ENCODE measurements at places on chromosomes 4 and X.

DNA sequence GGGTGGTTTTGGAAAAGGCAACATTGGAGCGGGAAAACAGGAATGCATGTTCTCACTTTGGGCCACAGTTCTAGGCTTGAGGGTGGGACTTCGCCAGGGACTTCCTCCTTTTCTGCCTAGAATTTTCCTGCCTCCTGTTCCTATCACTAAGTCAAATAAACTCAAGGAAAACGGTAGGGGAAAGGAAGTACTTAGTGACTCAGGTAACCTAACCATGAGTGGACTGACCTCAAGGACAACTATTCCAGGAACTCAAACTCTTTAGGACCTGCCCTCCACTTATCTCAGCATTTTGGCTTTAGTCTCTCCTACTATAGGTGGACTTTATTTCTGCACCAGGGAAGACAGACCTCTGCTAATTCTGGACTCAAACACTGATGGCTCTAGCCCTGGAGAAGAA is 281.7 kb downstream of the ZNF674 start:
- DNase-seq: no peak

- DNase-seq: no peak
Observed at GRCh38 chrX:24876530-24877287, 139.1 kb downstream of the ARX start.

DNA sequence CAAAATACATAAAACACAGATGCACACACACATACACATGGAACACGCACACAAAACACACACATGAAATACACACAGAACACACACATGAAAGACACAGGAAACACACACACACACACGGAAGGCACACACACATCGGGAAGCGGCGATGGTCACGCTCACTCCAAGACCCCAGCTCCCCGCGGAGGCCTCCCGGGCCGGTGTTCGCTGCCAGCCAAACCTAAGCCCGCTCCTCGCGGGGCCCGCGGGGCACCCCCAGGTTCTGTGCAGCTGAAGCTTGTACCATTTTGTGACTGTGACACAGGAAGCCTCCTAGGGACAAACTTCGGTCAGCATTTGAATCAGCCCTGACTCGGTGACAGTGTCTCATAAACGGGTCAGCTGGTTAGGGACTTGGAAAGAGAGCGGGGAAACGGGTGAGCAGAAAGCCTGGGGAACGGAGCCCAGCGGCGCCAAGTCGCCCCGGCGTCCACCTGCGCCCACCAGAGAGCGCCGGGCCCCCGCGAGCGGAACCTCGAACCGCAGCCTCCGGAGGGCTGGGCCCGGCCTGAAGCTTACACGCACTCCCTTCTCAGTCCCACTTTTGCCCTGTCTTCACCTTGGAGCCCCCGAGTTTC is 32.1 kb downstream of the F11 start:
- no peak for DNase-seq

GRCh38 chr4:75180790-75181776 is 248.2 kb downstream of the PARM1 start:
- DNase-seq: peak; percentile 5

DNA sequence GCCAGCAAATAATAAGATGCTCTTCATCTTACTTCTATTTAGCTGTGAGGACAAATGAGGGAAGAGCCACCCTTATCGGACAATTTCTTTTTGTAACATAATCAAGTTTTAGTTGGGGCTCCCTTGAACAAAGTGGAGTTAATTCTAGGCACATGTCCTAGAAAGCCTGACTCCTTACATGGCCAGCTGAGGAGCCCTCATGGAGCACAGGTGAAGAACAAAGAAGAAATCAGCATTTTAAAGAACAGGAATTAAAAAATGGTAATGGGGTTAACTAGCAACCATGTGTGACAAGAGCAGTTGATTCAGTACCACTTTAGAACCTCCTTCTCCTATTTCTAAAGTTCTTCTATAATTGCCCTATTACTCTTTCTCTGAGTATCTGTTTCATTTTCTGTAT is 15.9 kb downstream of the GPR82 start:
- no peak for DNase-seq

- DNase-seq: no peak
Observed at GRCh38 chr4:17024425-17024824, 126.0 kb upstream of the LDB2 start.

- no peak for DNase-seq
Observed at GRCh38 chr4:75878246-75878756, 24.0 kb downstream of the PPEF2 start.

- DNase-seq: no peak
Observed at GRCh38 chr4:74724979-74725378, 69.3 kb downstream of the BTC start.

GRCh38 chrX:53324085-53324484 is 42.7 kb upstream of the IQSEC2 start:
- no peak for DNase-seq

DNA sequence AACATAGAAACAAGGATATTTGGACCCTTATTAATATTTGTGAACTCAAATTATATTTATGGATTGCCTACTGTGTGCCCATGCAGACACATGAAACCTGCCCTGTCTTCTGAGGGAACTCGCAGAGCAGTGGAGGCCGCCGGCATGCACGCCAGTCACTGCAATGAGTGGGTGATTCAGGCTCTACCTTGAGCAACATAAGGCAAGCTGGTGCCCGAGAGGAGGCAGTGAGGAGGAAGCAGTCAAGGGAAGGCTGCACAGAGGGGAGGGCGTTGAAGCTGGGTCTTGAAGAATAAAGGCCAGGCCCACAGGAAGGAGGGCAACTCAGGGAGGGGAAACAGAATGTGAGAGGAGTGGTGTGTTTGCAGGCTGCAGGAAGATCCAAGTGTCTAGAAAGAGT is 52.8 kb downstream of the PPEF2 start:
- no peak for DNase-seq

- DNase-seq: no peak
Observed at GRCh38 chrX:84453351-84454246, 48.7 kb downstream of the HDX start.

- no peak for DNase-seq
Observed at GRCh38 chr4:57094832-57095223, 15.4 kb downstream of the IGFBP7 start.

DNA sequence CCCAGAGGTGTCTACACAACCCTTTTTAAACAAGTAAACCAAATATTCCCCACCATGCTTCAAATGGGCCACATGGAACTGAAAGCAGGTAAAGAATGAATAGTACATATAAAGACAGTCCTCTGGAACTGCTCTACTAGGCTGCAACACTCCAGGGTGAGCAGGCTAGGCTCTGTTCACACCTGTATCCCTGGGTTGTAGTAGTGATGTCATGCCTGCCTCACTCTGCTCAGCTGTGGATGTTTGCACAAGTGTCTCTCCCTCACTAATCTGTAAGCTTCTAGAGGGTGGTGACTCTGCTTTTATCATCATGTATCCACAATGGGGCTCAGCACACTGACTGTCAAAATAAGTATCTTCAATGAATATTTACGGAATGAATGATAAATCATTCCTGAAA is 20.4 kb downstream of the LEF1 start:
- DNase-seq: no peak

- no peak for DNase-seq
Observed at GRCh38 chr4:98744372-98745150, 86.2 kb upstream of the TSPAN5 start.

DNA sequence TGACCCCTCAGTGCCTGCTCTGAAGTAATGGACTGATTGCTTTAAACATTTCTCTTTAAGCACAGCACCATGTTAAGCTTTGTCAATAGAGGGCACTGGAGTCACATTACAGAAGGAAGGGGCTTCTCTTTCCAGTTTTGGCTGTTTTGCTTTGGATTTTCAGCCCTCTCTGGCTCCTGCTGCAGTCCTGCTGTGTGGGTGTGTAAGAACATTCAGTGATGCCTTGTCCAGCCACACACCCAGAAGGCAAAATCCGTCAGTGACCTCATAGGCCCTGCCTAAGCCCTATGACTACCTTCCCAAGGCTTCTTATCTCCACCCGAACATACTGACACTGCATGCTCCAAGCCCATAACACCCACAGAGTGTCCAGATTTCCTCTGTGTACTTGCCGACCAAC is 215.3 kb upstream of the CTSO start:
- DNase-seq: no peak

GRCh38 chr4:19438233-19438632 is 813.5 kb upstream of the SLIT2 start:
- DNase-seq: no peak

- DNase-seq: no peak
Observed at GRCh38 chrX:154991039-154991438, 31.5 kb downstream of the F8 start.

DNA sequence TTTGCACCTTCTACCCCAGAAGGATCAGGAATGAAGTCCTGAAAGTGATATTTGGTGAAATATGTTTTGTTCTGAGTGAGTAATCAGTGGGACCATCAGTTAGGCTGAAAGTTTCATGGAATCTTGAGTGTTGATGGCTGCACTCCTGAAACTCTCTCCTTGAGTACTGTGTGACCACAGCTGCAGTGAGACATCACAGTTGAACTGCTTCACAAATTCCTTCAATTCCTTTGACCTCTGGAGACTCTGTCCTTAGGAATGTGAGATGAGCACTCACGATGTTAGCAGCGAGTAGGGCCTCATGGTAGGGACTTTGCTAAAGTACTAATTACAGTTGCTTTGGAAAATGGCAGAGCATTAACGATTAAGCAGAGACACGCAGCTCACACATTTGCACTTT is 142.9 kb upstream of the SLC4A4 start:
- DNase-seq: no peak

- DNase-seq: no peak
Observed at GRCh38 chrX:100341142-100341510, 68.9 kb downstream of the PCDH19 start.

- no peak for DNase-seq
Observed at GRCh38 chrX:72052415-72053090, 79.2 kb downstream of the RTL5 start.

DNA sequence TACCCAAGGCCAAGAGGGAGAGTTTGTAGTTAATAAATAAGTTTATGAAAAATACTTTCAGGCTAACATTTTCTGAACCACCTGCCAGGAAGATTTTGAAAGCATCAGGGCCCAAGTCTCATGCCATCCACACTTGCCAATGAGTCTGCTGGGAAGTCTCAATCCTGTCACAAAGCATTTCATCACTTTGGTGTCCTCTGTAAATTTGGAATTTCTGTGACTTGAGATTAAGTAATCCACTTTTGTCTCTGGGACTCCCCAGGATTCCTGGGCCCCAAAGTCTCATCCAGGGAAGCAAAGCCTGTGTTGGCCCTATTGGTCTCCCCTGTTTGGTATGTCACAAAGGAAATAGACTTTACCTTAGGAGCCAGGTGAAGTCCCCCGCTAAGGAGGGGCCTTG is 99.2 kb upstream of the GPC4 start:
- DNase-seq: no peak

GRCh38 chrX:7362111-7362510 is 214.2 kb upstream of the PUDP start:
- no peak for DNase-seq

DNA sequence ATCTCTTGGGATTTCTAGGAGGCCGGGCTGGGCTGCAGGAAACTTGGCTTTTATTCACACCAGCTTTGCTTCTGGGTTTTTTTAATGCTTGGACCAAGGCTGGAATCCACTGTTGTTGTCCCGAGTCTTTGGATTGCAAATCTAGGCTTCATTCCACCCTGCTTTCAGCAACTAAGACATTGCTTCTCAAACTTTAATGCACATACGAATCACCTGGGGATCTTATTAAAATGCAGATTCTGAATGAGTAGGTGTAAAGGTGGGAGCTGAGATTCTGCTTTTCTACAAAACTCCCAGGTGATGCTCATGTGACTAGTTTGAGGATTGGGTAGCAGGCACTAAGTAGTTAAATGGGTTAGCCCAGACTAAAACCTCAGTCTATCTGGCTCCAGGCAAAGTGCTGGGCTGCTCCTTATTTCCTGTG is 39.2 kb upstream of the GPC4 start:
- no peak for DNase-seq

GRCh38 chrX:44843753-44844152 is at the start of gene DUSP21:
Gene DUSP21, plus strand, starts transcription at chrX:44844021. Its CDS starts 112 bp downstream, at chrX:44844133.
- DNase-seq: no peak

DNA sequence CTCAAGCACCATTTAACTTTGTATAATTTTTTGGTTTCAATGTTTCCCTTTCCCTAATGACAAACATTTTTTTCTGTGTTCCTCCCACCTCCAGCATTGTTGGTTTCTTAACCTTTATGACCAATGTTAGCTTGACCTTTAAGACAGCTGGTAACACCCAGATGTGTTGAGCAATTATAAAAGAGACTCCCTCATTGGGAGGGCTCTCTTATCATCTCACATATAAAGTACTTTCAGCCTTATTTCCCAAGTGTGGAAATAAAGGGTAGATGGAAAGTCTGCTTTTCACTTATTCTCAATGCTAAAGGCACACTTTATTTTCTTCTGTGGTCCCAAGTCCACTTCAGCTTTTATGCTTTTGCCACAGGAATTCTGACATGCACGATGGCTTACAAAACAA is 1420.4 kb downstream of the RAPGEF2 start:
- no peak for DNase-seq

DNA sequence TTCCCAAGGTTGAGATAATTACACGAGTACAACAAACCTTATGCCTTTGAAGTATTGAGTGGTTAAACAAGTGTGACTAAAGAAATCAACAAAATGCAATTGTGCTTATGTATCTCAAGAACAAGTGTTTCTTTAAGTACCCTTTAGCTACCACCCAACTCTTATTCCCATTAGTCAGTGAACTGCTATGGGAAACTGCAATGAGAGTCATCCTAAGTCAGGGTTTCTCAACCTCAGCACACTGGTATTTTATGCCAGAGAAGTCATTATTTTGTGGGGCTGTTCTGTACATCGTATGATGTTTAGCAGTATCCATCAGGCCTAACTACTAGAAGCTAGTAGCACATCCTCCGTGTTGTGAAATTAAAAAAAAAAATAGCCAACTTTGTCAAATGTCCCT is 549.1 kb upstream of the BOD1L1 start:
- DNase-seq: no peak

GRCh38 chr4:3690551-3691152 is 75.5 kb upstream of the ADRA2C start:
- no peak for DNase-seq

DNA sequence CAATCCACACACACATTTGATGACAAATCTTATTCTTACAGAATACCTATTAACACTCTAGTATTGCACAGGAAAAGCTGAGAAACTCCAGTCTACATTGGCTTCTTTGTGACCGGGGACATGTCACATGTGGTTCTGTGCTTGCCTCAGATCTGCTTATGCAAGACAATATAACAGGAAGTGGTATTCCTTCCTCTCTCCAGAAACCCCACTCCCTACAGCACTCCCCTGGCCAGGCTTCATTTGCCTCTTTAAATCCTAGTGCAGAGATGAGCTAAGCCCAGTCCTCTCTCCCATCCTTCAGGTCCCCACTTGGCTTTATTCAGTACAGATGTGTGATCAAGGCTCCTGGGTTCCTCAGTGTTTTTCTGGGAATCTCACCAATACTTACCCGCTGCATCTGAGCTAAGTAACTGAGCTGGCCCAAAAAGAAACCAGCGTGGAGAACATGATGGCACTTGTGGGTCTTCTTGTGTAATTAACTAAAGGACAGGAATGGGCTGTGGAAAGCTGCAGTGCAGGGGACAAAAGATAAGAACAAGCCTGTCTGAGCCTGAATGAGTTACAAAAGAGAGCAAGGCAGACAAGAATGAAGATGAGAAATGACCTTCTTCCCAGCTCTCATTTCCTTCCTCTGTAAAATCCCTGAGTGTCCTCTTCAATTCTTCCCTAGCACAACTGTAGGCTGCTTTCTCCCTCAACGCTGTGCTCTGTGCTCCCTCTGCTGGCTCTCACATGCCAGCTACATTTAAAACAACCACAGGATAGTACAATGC is 105.6 kb downstream of the HNRNPD start:
- peak; percentile 40 for DNase-seq

GRCh38 chr4:90220459-90220858 is 93.3 kb downstream of the CCSER1 start:
- no peak for DNase-seq

Measured in naive B cell (primary cell).